ENCODE measurements at places on chromosomes 4 and X.

- DNase-seq = no peak
These were observed 135.9 kb downstream of the GATB start for GRCh38 chr4:151624626-151625565.

- no peak for DNase-seq
These were observed 113.9 kb downstream of the GPR143 start for GRCh38 chrX:9651737-9652136.

DNA sequence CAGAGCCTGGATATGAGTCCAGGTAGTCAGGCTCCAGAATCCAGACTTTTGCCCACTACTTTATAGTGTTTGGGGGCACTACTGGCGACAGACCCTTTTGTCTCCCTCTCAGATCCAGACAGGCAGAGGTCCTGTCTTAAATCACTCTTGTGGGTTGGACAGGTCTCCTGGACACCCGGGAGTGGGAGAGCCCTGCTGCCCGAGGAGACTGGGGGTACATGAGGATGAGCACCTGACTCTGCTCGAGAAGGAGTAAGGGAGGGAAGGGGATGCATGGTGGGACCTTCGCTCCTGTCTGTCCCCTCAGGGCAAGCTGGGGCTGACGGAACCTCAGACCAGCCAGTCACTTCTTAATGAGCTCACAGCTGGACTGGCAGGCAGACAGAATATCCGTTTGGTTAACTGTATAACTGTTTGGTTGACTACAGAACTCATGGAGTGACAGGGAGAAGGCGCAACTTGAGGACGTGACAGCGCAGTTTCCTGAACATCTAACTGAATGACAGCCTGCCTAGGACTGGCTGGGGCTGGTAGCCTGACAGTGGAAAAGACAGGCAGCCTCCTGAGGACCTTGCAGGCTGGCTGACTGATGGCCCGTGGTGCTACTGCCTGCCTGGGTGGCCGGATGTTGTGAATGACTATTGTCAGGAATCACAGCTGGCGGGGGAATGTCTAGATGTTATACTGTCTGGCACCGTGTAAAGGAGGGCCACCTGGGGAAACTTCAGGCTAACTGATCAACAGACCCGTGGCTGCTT is 1.6 kb upstream of the SUV39H1 start:
- no peak for DNase-seq

DNA sequence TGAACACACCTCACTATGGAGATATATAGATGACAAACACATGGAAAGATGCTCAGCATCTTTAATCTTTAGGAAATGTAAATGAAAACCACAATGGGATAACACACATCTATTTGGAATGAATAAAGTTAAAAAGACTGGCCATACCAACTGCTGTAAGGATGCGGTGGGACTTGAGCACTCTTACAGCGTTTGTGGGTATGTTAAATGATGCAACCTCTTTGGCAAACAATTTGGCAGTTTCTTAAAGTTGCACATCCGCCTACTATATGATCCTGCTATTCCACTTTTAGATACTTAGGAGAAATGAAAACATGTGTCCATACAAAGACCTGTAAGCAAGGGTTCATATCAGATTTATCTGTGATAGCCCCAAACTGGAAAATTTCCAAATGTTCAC is 50.7 kb downstream of the MRPL1 start:
- no peak for DNase-seq

DNA sequence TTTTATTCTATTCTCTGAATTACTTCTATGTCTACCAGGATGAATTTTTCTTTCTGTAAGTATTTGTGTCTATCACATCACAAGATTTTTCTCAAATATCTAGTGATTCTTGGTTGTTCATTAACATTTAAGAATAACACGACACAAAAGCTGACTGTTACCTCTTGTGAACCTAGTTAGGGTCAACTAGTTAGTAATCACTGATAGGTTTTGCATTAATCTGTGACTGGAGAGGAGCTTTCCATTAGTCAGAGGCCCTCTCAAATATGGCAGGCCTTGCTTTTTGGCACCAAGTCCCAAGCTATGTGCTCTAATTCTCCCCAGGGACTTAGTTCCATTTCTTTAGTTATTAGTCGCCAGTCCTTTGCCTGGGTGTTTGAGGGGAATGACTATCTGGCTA is 259.2 kb downstream of the CFAP299 start:
- DNase-seq = no peak

- no peak for DNase-seq
These were observed 6.2 kb upstream of the DCAF8L2 start for GRCh38 chrX:27583976-27584375.

DNA sequence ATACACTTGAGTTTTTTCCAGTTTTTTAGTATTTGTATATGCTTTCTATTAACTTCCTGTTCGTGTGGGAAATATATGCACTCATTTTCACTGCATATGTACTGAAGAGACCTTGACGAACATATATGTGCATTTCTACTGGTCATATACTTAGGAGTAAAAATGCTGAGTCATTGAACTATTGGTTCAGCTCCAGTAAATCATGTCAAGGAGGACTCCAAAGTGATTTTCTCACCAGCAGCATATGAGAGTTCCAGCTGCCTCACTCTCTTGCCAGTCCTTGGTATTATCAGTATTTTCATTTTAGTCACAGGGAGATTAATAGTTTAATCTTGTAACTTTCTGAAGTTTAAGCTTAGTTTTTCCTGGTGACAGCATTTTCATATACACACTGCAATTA is 2750.2 kb downstream of the ARAP2 start:
- DNase-seq = peak; percentile 24

DNA sequence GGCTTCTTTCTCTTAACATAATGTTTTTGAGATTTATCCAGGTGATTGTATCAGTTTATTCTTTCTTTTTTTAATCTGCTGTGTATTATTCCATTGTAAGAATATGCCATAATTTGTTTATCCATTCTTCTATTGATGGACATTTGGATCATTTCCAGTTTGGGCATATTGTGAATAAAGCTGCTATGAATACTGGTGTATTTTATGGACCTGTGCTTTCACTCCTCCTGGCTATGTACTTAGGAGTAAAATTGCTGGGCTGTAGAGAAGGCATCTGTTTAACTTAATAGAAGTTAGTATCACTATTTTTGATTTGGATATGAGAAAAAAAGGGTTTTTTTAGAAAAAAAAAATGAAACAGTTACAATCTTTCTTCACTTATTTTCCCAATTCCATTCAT is 50.0 kb upstream of the FAM9C start:
- no peak for DNase-seq

DNA sequence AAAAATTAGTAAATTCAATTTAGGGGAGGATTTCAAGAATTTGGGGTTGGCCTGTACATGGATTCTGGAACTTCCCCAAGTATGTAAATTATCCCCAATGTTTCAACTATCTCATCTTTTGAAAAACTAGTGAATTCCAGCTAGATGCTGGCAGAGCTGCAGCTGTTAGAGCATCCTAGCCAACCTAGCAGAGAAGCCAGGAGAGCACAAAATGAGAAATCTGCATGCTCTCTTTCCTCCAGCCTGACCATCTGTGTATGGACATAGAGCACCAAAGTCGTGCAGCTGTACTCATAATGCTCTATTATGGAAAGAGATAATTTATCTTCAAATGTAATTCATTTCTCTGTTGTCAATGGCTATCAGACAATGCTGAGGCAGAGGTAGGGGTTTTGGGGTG is 1217.7 kb downstream of the PCDH19 start:
- DNase-seq = no peak

DNA sequence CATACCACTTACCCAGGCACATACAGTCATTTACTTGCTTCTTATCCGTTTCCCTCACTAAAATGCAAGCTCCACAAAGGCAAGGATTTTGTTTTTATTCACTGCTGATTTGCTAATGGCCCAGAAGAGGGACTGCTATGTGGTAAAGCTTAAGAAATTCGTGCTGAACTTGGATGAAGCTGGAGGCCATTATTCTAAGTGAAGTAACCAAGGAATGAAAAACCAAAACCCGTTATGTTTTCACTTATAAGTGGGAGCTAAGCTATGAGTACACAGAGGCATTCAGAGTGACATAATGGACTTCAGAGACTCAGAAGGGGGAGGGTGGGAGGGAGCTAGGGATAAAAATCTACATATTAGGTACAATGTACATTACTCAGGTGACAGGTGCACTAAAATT is 47.2 kb downstream of the RAB33B start:
- DNase-seq = no peak

DNA sequence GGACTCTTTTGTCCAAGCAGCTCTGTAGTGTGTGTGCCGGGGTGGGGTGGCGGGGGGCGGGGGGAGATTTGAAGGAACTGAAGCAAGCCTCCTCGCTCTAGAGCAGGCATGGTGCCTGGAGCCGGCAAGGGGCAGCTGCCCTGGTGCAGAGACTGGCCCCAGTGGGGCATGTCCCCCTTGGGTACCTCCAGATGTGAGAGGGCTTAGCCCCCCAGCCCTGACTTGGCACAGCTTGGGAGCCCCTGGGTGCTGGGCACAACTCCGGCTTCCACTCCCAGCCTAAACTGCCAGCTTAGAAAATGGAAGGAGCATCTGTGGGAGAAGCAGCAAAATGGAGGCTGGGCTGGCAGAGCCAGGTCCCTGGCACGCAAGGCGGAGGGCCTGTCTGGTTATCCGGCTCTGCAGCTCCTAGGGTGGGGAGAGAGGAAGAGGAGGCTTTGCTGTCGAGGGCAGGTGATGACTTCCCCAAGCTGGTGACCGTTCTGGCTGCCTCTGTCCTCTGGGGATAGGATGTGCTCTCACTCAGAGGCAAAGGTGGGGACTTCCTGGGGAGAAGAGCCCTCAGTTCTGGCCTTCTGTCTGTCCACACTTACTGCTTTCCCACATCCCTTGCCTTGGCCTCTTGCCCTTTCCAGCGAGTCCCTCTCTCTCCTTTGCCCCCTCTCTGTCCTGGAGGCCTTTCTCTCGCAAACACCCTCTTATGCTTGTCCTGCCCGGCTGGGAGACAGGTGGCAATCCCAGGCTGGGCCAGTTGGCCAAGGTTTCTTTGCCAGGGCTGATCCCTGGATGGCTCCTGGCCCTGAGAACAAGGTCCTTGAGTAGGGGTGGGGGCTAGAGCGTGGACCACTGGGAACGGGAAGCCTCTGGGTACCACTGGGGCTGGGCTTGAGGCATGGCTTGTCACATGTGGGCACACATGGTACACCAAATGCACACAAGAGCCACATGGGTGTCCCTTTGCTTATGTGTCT is 2.0 kb downstream of the DLG3 start:
- no peak for DNase-seq

GRCh38 chr4:7941111-7941964 is 1.7 kb upstream of the AFAP1 start:
- DNase-seq = no peak

- no peak for DNase-seq
These were observed 15.0 kb downstream of the SRPX2 start for GRCh38 chrX:100658941-100659381.

GRCh38 chrX:100913111-100913510 is 15.6 kb downstream of the XKRX start:
- DNase-seq = no peak

- peak; percentile 46 for DNase-seq
These were observed 574 bp upstream of the MOB1B start for GRCh38 chr4:70901607-70901983.

DNA sequence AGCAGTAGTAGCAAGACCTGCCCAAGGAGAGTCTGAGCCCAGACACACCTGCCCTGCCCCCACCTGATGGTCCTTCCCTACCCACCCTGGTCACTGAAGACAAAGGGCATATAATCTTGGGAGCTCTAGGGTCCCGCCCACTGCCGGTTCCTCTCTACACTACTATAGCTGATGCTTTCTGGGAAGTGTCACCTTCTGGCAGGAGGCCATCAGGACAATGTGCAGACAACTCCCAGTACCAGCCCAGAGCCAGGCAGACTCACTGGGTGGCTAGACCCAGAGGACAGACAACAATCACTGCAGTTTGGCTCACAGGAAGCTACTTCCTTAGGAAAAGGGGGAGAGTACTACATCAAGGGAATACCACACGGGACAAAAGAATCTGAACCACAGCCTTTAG is 312.7 kb downstream of the SPRY1 start:
- no peak for DNase-seq

DNA sequence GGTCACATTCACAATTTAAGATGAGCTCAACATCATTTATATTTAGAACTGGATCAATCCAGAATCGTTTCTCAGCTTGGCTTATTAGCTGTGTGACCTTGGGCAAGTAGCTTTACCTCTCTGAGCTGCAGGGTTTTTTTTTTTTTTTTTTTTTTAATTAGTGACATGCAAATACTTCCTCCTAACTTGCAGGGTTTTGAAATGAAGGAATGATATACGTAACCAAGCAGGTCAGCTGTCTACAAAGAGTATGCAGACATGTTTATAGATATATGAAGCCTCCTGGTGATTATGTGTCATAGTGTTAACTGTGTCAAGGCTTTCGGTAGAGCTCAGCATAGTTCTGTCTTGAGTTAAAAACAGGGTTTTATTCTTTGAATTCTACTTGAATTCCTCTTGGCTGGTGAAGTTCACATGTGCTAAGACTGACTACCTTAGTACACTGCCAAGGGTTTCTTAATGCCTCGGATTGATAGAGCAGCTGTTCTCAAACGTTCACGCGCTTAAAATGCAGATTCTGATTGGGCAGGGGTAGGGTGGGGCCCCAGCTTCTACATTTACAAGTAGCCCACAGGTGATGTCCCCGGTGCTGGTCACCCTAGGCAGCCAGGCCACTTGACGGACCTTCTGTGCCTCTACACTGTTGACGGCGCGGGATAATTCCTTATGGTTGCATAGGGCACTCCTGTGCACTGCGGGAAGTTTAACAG is 654 bp upstream of the STS start:
- no peak for DNase-seq

GRCh38 chr4:157127571-157127970 is 51.6 kb downstream of the GLRB start:
- DNase-seq = no peak

DNA sequence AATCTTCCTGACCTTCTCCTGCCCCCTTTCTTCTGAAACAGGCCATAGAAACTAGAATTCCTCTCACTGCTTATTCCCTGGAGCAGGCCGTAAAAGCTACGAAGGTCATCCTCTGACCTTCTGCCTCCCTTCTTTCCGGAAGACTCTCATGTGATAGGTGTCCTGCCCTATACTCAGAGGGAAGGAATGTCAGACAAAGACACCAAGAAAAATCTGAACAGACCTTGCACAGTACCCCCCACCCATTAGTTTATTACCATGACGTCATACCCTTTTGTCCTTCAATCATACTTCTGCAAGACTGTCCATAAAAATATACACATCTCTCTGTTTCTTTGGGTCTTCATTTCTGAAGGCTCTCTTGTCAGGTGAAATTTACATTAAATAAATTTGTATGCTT is 1523.9 kb downstream of the RPA4 start:
- DNase-seq = no peak
